Left kidney (tissue), 8 donors: ENCODE measurements at places on chromosomes 11 and 22. TPM values are rescaled to one million over a fixed set of nuclear protein-coding genes. Genes with fewer than 3 reads are reported as not detected.

DNA sequence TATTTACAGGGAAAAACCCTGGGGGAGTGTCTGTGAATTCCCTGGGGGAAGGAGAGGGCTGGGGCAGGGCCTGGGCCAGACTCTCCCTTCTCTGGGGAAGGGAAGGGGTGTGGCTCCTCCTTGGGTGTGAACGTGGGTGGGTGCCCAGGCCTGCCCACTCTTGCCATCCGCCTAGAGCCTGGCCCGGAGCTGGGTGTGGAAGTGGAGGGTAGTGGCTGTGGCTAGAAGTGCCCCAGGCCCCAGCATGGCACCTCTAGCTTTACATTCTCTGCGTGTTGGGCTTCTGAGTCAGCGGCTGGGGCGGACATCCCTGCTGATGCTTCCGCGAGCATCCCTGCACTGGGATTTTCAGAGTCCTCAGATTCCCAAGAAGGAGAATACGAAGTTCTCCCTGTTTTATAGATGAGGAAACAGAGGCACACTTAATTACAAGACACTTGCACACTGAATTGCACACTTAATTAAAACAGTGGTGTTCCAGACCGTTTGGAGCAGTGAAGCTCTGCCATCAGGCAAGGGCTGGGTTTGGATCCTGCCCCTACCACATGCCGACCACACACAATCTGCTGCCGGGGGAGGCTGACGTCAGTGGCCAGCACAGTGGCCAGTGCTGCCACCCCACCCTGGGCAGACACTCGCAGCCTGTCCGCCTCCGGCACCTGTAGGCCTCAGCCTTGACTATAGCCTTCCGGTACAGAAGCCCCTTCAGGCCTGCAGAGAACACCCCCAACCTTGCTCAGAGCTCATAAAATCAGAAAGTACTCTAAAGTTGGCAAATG is 7.6 kb downstream of the BAD start:
- no peak for DNase-seq

The OR4C13 gene
- polyA plus RNA-seq = not detected

The AAMDC gene
- 49.3 TPM for polyA plus RNA-seq

The B3GAT1 gene
- polyA plus RNA-seq = 4.8 TPM

DNA sequence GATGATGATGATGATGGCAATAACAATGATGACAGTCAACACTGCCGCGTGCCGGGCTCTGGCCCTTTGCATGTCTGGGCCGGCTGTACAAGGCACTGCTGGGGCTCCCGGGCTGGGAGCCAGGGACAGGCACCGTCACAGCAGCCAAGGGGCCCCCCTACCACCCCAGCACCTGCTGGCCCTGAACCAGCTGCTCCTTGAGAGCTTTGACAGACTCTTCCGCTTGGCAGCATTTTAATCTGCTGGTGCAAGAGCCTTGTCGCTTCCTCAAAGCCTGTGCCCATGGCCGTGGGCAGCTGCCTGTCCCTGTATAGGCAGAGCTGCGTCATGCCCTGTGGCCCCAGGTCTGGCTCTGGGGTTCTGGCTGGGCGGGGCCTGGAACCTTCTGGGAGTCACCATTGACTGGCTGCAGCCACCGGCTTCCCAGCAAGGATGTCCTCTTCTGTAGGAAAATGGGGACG is 12.9 kb upstream of the MUC6 start:
- DNase-seq = no peak

The PIK3IP1 gene
- 10.6 TPM for polyA plus RNA-seq

- DNase-seq = no peak
Observed at GRCh38 chr11:121249039-121249663, 43.4 kb upstream of the SC5D start.

The BTBD18 gene
- 0.70 TPM for polyA plus RNA-seq

The MRGPRE gene
- polyA plus RNA-seq = not detected

The TBX10 gene
- not detected for polyA plus RNA-seq

GRCh38 chr22:30267382-30268302 is 991 bp upstream of the OSM start:
- DNase-seq = no peak

- no peak for DNase-seq
Observed at GRCh38 chr11:70021586-70021985, 56.5 kb upstream of the ANO1 start.

The CTSW gene
- polyA plus RNA-seq = 1.4 TPM

- DNase-seq = no peak
Observed at GRCh38 chr11:59644528-59644927, 24.3 kb downstream of the PATL1 start.

DNA sequence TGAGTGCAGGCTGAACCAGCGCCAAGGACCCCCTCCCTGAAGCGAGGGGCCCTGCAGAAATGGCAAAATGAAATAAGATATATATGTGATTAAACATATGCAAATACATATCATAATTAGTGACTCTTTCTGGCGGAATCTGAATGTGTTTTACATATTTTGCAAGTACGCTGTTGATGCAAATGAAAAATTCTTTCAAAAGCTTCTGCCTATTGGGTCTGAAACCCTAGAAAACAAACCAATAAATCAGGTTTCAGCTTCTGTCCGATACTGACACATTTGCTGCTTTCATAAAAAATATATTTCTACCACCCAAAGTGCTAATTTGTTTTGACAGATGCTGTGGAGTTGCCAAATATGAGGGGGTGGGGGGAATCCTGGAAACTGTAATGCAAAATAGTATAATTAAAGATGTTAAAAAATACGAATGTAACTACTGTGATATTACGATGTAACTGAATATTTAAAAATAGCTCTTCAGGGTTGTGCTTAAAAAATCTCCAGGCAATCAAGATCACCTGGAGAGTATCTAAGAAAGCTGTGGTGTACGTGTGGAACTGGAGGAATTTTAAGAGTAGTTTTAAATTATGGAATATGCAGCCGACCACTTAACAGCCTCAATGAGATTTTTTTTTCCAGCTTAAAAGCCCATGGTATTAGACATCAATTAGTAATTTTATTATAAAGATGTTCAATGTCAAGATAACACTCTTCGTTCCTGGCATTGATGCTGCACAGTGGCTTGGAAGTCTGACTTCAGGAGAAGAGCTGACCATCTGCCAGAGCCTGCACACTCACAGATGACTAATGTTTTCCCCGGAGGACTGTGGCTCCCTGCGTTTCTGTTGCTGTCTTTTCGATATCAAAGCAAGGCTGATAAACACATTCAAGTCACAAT is 122.2 kb upstream of the RCN1 start:
- no peak for DNase-seq

DNA sequence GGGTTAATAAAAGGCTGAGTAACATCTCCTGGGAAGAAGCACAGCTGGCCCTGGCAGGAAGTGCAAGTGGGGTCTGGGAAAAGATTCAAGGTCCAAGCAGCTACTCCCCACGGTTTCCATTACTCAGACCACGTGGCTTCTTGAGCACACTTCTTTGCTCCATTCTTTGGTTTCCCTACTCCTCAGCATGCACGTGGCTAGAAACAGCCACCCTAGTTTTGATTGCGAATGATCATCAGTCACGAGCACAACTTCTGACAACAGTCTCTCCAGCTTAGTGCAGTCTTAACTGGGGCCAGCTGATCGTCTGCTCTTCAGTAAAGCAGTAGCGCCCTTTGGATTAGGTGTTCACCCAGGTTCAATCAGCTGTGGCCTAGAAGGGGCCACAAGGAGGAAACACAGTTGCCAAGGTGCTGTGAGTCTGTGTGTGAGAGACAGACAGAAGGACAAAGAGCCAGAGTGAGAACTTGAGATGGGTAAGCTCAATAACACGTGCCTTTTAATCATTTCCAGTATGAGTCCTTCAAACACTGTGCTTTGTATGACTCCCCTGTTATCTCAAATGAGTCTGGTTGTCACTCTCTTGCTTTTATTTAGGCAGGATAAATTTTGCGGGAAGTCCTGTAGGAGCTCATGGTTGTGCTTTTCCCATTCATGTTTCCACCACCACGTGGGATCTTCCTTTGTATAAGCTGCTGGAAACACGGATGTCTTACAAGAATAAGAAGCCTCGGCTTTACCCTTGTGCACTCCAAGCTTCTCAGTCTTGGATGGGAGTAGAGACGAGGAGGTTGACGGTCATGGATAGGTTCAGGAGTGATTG is 901 bp upstream of the PARVA start:
- peak; percentile 50 for DNase-seq

DNA sequence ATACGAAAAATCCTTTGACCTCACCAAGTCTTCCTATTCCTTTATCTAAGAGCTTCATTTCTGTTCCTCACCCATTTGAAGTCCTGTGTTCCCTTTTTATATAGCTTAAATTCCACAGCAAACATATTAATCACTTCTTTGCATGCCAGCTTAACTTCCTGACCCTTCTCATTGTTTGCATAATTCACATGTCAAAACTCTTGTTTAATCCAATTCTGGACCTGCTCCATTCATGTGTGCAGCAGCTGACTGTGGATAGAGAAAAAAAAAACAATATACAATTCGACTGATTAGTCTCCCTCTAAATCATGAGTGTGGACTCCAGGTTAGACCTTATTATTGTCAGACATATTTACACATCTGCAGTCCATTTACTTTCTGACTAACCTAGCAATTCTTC is 991.2 kb upstream of the TENM4 start:
- no peak for DNase-seq

DNA sequence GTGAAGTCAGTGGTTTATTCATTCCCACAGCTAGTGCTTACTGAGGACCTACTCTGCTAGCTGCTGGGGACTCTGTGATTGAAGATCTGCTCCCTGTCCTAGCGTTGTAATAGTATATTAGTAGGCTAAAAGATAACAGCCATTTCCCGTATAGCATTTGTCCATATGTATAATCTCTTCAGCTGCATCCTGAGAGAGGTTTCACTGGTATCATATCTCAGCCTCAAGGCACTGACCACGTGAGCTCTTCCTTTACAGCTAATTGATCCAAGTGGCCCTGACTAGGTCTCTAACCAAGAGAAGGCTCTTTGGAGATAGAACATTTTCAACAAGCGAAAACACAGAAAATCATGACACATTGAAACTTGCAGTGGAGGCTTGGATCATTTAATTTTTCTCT is 110.2 kb downstream of the APIP start:
- DNase-seq = no peak

The MMP12 gene
- 4.4 TPM for polyA plus RNA-seq

DNA sequence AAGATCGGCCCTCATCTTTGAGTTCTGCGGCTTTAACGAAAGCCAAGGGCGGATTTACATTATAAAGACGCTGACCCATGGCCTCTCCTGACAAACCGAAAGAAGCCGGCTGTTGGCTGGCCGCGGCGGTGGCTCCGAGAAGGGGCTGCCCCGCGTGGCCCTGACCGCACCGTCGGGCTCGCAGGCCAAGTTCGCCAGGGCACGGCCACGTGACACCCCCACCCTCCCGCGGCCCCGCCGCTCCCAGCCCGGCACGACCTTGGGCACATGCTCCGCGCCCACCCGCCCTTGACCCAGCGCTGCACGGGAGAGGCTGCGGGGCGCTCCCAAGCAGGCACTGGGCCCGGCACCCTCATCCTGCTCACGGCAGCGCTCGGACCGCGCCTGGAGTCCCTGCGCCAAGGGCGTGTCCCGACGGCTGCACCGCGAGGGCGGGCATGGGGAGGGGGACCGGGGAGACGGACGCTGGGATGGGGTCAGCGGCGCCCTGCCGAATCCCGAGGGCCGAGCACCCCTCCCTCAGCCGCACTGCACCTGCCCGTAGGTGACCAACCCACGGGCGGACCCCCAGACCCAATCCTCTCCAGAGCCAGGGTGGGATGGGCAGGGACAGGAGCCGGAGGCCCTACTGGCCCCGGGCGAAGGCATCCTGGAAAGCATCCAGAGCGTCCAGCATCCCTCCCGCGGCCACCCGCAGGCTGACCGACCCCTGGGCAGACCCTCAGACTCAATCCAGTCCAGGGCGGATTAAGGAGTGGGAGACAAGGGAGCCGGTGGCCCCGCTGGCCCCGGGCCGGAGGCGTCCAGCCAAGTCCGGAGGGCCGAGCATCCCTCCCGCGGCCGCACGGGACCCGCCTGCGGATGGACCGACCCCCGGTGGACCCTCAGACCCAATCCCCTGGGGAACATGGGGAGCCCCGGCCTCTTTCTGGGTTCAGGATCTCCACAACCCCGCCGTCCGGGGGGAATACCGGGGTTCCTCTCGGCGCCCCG is 759 bp downstream of the CPT1A start:
- no peak for DNase-seq

GRCh38 chr11:113554526-113554925 is 79.3 kb upstream of the DRD2 start:
- no peak for DNase-seq

DNA sequence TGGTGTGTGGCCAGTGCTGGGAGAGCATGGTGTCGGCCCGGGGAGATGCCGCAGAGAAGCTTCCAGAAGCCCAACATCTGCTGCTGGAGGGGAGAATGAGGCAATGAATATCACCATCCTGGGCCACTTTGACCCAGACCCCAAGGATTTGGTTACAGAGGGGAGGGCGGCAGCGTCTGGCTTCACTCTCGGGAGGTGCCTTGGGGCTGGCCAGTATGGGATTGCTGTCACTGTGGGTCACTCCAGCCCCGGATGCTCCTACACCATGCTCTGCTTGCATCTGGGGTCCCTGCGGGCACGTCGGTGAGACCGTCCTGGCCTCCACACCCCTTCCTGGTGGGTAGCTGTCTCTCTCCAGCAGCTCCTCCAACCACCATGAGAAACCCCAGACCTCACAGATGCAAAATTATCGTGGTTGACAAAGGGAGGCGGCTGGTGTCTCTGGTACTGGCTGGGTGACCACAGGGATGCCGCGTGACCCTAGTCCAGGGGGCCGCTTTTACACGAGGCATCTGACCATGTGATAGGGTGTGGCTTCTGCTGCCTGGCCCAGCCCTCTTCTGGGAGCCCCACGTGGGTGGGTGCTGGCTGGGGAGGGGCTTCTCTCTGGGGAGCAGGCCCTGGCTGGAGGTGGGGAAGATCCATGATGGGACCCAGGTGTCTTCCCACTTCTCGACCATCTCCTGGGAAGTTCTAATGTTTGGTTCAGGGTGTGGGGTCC is 5.7 kb downstream of the KCNQ1 start:
- no peak for DNase-seq

GRCh38 chr22:30027169-30027568 is 53.1 kb upstream of the HORMAD2 start:
- no peak for DNase-seq

DNA sequence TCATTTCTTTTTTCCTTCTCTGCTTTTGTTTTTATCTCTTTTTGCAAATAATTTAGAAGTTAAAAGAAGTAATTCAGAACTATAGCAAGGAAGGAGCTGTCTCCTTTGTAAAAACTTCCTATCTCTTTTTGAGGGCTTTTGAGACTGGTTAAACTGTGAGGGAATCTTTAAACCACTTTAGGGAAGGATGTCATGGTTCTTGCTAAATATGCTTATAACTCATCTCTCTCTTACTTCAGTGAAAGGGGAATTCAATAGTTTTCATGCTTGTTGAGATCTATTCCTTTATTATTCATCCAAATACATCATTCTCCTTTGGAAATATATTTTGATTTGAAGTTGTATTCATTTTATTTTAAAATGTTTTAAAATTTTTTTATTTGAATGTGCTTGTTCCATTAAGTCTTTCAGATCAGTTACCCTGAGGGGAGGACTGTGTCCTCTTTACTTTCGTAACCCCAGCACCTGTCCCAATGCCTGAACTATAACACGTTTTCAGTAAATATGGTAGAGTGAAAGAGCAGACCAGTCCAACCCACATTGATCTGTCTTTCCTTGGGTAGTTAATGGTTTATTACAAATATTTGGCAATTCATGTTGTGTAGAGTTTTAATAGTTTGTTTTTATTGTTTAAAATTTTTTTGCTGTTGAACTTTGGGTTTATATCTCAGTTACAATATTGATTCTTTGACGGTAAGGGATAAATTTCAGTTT is 27.5 kb downstream of the AMOTL1 start:
- no peak for DNase-seq
